Neural crest cell (in vitro differentiated cells): ENCODE measurements at places on chromosomes 13 and 19. TPM values are rescaled to one million over a fixed set of nuclear protein-coding genes. Genes with fewer than 3 reads are reported as not detected.

The KLK1 gene
- 0.44 TPM in 1 of 2 replicates, not detected in the other for total RNA-seq

The NDUFA11 gene
- total RNA-seq: 230 and 239 TPM in 2 replicates

The UBE2L5 gene
- not detected in 2 replicates for total RNA-seq

The NLRP9 gene
- total RNA-seq: not detected in 2 replicates

The URAD gene
- 0.26 TPM in 1 of 2 replicates, not detected in the other for total RNA-seq
